ENCODE measurements at places on chromosomes 16 and 17.

DNA sequence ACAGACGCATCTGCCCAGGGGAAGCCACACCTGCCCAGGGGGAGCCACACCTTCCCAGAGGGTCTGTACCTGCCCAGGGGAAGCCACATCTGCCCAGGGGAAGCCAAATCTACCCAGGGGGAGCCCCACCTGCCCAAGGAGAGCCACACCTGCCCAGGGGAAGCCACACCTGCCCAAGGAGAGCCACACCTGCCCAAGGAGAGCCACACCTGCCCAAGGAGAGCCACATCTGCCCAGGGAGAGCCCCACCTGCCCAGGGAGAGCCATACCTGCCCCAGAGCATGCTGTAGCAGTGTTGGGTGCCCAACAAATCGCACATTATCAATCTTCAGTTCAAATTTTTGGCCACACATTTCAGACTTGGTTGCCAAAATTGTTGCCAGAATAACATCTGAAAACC lies 19.6 kb downstream of the NPRL3 start:
- DNase-seq = no peak

- no peak for DNase-seq
Measured at GRCh38 chr16:3949287-3949686, 68.8 kb upstream of the CREBBP start.

GRCh38 chr16:81220349-81220748 lies 18.1 kb upstream of the BCO1 start:
- no peak for DNase-seq

DNA sequence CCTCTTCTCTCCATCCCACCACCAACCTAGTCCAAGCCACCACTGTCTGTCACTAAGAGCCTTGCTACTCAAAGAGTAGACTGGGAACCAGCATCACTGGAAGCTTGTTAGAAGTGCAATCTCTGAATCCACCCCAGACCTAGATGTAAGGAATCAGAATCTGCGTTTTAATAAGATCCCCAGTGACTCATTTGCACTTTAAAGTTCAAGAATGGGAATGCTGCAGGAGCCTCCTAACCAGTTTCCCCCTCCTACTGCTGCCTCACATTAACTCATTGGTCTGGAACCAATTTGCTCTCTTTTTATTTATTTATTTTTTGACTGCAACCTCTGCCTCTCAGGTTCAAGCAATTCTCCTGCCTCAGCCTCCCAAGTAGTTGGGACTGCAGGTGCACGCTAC lies 19.8 kb upstream of the LYRM9 start:
- no peak for DNase-seq

GRCh38 chr16:86570558-86571529 lies 4.2 kb downstream of the FOXC2 start:
- no peak for DNase-seq

GRCh38 chr16:14071576-14072271 lies 605 bp downstream of the MRTFB start:
- no peak for DNase-seq

GRCh38 chr17:77756028-77756427 lies 202.5 kb upstream of the TNRC6C start:
- DNase-seq = no peak

- DNase-seq = no peak
Measured at GRCh38 chr16:88844419-88845036, 12.2 kb downstream of the GALNS start.

DNA sequence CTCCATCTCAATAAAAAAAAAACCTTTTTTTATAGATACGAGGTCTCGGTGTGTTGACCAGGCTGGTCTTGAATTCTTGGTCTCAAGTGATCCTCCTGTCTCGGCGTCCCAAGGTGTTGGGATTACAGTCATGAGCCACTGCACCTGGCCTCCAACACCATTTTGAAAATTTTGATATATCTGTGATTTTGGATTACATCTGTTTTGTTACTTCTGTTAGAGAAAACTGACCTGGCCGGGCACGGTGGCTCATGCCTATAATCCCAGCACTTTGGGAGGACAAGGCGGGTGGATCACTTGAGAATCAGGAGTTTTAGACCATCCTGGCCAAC lies 18.6 kb downstream of the RMI2 start:
- no peak for DNase-seq

- DNase-seq = no peak
Measured at GRCh38 chr17:39745335-39746144, 7.8 kb downstream of the GRB7 start.

DNA sequence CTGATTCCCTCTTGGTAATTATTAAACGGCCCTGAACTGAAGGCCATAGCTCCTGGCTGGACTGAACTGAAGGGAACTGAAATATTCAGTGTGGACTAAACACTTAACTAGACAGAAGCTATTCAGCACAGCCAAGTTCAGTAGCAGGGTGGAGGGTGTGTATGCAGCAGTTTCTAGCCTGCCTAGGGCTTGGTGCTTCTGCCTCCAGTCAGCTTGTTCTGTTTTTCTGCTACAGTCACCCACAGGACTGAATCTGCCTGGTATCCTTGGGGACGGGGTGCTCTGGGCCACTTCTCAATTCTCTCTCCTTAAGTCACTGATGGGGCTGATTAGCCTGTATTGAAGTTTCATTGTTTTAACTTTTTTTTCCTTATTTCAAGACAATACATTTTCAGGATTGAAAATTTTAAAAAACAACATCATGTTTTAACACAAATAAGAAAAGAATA lies 77.1 kb downstream of the WWP2 start:
- DNase-seq = no peak

DNA sequence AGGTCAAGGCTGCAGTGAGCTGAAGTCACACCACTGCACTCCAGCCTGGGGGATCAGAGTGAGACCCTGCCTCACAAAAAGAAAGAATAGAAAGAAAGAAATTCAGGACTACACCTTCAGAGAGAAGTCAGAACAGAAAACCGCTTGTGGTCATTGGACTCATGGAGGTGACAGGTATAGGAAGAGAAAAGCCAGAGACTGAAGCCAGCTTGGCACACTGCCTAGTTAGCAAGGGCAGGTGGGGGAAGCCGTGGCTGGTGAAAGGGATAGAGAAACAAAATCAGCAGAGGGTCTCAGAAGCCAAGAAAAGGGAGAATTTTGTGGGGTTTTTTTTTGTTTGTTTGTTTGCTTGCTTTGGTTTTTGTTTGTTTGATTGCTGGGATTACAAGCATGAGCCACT lies 32.9 kb upstream of the SKAP1 start:
- no peak for DNase-seq

GRCh38 chr17:55281649-55282378 lies 17.1 kb downstream of the HLF start:
- DNase-seq = no peak

- DNase-seq = no peak
Measured at GRCh38 chr17:56119936-56120335, 33.3 kb upstream of the ANKFN1 start.

- peak; percentile 41 for DNase-seq
Measured at GRCh38 chr16:55703003-55704001, 47.5 kb downstream of the SLC6A2 start.

DNA sequence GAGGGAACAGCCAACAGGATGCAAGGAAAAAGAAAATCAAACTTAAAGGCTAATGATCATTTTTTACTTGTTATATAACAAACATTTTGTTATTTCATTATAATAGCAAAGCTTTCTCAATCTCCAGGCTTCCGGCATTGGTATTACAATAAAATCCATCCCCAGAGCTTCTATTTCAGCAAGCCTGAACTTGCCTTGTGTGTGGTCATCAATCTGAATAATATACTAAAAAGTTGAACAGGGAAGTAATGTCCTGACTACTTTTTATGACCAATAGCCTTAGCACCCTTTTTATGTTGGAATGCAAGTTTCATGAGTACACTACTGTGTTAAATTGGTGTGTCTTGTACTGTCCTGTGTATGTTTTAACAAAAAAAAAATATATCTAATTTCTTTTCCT lies 27.1 kb upstream of the VWA3A start:
- DNase-seq = no peak

DNA sequence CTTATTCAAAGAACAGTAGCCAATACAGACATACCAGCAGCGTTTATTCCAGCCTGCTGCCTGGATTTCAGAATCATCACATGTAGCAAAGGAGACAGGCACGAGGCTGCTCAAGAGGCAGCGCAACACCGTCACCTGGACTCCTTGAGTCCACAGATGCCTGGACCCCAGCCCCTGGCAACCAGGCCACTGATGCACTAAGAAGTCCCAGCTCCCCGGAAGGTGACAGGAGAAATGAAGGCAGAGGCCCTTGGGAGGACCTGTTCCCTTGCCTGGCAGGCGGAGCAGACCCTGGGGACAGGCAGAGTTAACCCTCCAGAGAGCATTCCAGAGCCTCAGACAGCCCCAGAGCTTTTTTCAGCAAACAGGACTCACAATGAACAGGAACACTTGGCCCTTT lies 16.5 kb downstream of the SMIM5 start:
- DNase-seq = no peak

- no peak for DNase-seq
Measured at GRCh38 chr16:22373662-22374310, 633 bp downstream of the CDR2 start.

DNA sequence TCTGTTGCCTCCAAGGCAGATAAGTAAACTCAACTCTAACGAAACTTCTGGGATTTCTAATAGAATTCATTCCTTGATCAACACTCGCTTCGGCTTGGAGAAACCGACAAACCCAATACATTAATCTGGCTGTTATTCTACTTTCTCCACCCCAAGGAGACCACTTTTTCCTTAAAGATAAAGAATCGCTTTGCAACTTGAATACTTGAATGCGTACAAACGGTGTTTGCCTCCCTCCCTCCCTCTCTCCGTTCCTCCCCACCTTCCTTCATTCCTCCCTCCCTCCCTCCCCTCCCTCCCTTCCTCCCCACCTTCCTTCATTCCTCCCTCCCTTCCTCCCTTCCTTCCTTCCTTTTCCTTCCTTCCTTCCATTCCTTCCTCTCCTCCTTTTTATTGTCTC lies 432.6 kb downstream of the HAPSTR1 start:
- no peak for DNase-seq

DNA sequence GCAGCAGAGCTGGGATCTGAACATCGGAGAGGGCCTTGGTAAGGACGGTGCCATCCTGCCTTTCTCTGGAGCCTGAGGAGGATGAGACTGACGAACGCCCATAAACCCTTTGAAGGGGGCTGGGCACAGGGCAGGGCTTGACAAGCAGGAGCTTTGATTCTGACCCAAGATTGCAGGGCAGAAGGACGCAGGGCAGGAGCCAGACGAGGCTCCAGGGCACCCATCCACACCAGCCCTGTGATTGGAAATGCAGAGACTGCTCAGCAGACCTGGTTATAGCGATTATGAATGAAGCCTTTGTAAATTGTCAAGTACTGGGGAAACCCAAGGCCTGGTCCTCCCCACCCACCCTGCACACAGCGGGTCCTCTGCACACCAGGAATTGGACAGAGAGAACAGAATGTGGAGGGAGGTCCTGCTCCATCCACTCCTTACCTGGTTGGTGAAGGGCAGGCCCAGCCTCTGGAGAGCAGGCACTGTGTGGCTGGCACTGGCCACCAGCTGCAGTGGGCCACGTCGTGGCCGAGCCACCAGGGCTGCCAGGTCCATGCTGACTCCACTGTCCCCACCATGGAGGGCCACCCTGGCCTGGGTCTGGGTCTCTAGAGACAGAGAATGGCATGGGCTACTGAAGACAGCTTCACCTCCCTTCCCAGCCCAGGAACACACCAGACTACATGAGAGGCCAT lies 68.8 kb downstream of the RMI2 start:
- no peak for DNase-seq

GRCh38 chr17:74935048-74935447 lies 650 bp upstream of the OTOP3 start:
- DNase-seq = no peak

GRCh38 chr17:31226373-31226772 lies 70.7 kb downstream of the OMG start:
- no peak for DNase-seq

DNA sequence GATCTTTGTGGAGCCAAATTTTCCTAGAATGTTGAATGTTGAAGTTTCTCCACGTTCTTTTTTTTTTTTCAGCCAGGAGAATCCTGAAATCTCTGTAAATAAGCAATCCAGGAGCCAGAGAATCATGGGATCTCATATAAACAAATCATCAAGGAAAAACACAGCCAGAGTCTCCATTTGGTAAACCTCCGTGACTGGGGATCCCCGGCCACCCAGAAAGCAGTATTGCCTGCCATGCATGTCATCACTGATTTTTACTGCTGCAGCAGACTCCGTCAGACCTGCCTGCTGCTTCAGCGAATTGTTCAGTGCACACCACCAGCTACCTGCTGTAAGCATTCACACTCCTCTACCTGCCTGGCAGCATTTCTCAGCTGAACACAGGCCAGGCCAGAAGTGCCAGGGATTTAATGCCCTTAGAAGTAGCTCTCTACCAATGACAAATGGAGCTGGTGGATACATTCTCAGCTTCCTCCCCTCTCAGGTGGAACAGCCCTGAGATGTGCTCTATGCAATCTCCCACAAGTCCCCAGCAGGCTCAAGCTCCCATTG lies 158.6 kb downstream of the CYLD start:
- no peak for DNase-seq

DNA sequence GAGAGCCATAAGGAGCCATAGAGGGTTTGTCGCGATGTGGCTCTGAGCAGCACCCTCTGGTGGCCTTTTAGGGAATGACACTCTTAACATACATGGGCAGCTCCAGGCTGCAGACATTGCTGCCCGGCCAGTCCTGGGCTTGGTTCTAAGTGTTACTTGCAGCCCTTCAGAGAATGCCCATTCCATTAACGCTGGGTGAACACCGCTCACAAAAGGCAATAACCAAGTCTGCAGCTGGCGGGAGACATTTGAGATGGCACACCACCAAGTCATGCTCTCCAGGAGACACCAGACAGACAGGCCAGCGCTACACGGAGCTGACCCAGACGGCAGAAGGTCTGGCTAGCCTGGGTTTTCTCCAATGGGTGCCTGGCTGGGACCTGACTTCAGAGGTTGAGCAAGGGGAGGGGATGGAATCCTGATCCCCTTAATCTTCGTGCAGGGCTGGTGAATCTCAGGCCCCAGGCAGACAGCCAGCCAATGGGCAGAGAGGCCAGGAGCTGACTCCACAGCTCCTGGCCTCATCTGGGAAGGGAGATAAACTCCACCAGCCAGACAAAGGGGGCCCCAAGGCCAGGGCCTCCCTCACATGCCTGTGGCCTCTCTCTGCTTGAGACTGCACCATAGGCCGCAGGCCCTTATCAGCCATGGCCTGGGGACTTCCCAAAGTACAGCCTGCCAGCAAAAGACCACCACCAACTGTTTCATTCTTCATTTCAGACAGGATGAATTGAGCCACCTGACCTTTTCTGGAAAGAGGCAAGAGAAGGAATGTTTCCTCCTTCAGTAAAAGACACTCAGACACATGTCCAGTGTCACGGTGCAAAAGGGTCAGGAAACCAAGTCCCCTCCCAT lies 58.8 kb downstream of the ZDHHC7 start:
- DNase-seq = peak; percentile 61

DNA sequence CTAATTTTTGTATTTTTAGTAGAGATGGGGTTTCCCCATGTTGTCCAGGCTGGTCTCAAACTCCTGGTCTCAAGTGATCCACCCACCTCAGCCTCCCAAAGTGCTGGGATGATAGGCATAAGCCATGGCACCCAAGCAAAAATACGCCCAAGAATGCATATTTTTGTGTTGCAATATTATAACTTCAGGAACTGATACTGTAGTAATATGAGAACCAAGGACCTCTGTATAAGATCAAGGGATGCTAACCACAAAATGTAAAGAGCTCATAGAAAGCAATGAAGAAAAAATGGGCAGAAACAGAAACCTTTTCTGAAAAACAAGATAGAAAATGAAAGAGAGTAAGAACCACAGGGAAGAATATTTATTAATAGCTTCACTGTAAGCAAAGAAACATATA lies 183.6 kb upstream of the RPL38 start:
- no peak for DNase-seq

GRCh38 chr16:78462288-78463208 lies 363.1 kb downstream of the WWOX start:
- DNase-seq = no peak
